ENCODE measurements at places on chromosomes 3 and 15. TPM values are rescaled to one million over a fixed set of nuclear protein-coding genes. Genes with fewer than 3 reads are reported as not detected.

GRCh38 chr3:60992395-60992794 lies 258.9 kb downstream of the FHIT start:
- DNase-seq: no peak

DTWD1 gene
- 18.0 TPM for total RNA-seq

- DNase-seq: no peak
These were observed 28.5 kb upstream of the KCTD6 start for GRCh38 chr3:58463181-58463941.

IQCF5 gene
- total RNA-seq: not detected

DNA sequence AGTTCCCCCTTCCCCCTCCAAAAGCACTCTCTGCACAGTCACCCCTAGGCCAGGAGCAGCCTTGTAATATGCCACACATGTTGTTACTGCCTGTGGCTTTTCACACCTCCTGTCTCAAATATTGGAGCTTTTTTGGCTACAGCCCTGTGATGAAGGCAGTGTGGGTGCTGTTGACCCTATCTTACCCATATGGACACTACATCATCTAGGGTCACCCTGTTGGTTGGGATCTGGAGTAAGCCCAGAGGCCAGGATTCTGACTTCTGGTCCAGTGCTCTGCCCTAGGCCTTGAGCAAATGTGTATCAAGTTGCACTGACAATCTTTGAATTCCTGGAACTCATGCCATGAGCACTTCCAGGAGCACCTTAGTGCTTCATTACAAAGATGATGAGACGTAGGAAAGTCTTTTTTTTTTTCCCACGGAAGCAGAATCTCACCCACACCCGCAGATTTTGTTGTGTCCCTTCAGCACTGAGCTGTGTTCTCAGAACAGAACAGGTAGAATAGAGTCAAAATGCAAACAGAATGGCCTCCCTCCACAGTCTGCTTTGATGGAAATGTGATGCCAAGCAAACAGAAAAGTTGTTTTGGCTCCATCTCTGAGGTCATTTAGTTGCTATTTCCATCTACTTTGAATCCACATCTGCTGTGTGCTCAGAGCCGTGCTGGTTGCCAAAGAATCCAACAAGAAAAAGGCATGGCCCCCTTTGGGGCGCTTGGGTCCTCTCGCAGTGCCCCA lies 49.6 kb downstream of the SMAD3 start:
- no peak for DNase-seq

GRCh38 chr3:81277853-81278252 lies 483.6 kb downstream of the GBE1 start:
- DNase-seq: no peak

PTH1R gene
- 3.1 TPM for total RNA-seq

GRCh38 chr3:162996368-162996767 lies 1499.8 kb downstream of the OTOL1 start:
- DNase-seq: no peak

DNA sequence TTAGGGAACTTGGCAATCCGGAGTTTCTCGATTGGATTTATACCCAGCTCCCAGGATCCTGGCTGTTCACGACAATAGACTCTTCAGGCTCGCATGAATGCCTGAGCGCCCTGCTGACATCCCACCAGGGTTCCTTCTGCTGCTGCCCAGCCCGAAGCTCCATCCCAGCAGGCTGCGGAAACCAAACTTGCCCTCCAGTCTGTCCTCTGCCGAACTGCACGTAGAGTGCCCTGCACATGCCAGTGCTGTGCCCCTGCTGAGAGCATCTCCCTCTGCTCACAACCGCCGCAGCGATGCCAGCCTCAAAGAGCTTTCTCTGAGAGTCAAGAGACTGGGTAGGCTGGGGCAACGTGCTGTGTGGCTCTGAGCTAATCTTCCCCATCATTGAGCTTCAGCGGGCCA lies 6.9 kb downstream of the ADAMTS7 start:
- no peak for DNase-seq

GRCh38 chr15:61987824-61988223 lies 72.4 kb downstream of the VPS13C start:
- DNase-seq: no peak

CRYBG3 gene
- total RNA-seq: 17.7 TPM

DNA sequence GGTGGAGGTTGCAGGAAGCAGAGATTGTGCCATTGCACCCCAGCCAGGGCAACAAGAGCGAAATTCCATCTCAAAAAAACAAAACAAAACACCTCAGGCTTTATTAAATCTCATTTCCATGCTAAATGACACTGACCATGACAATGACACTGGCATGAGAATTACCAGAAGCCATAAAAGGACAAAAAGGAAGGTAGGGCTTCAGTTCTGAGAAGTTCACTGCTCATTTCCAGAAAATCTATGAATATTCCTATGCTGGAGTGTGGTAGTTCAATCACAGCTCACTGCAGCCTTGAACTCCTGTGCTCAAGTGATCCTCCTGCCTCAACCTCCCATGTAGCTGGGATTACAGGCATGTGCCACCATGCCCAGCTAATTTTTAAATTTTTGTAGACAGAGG lies 44.7 kb downstream of the PCNP start:
- DNase-seq: no peak

- no peak for DNase-seq
These were observed 134.4 kb downstream of the MDFIC2 start for GRCh38 chr3:70177881-70178645.

GOLGA6L4 gene
- 6.8 TPM for total RNA-seq

DNA sequence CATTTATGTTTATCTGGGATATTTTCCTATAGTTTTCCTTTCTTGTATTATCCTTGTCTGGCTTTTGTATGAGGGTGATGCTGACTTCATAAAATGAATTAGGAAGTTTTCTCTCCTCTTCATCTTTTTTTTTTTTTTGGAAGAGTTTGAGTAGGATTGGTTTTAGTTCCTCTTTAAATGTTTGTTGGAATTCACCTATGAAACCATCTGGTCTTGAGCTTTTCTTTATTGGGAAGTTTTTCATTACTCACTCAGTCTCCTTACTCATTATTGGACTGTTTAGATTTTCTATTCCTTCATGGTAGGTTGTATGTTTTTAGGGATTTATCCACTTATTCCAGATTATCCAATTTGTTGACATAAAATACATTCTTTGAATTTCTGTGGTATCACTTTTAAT lies 18.7 kb upstream of the MASP1 start:
- DNase-seq: no peak

DNA sequence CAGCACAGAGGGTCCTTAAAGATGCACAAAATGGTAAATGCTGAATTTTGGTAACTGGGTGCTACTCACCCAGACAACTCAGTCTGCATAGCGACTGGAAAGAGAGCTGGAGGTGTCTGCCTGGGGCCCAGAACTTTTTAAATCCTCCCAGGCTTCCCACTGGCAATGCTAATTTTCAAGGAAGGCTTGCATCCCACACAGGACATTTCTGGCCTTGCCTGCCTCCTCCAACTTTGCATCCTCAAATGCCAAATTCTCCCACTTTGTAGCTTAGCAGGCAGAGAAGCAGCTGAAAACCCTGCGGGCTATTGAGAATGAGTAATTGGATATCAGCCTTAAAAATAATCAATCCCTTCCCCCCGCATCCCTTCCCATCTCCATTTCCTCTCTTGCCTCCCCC lies 656.6 kb upstream of the ADAMTS9 start:
- no peak for DNase-seq

DNA sequence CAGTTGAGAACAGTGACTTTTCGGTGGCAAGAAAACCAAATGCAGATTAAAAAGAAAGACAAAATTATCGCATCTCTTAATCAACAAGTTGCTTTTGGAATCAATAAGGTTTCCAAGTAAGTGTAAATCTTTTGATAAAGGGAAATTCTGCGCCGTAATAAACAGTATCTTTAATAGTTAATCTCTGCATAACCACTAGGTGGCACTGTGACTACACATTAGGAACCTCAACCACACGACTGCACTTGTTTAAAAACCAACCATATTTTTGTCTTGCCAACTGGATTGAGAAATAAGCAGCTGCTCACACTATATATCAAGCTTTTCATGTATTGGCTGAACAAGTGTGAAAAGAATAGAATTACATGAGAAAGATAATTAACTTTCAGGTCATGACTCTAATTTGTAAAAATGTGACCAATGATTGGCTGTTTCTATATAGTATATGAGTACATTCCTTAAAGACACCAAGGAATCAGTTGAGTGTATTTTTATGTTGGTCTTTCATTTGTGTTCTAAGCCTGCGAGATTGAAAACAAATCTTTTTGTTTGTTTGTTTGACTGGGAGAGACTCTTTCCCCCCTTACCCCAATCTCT lies 72.7 kb downstream of the DZIP3 start:
- DNase-seq: no peak

FEZF2 gene
- total RNA-seq: not detected

PPP1R14D gene
- not detected for total RNA-seq

- no peak for DNase-seq
These were observed 26.3 kb downstream of the PXYLP1 start for GRCh38 chr3:141257961-141258360.

SEC62 gene
- total RNA-seq: 99.2 TPM

DNA sequence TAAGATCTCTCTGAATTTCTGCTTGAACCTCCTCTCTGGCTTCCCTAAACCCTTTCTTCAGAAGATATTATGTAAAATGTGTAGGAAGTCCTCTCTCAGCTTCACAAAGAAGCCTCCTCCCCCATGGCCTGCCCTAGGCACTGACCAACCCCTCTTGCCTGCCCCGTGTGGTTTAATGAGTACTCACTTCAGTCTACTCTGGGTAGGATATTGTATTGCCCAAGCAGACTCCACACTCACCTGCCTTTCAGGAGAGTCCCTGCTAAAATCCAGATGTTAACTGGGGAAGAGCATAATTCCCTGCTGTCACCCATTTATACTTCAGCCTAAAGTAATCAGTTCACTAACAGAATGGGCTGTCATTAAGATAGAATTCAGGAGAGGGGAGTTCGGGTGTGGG lies 2.6 kb upstream of the AGBL1 start:
- DNase-seq: no peak

DNA sequence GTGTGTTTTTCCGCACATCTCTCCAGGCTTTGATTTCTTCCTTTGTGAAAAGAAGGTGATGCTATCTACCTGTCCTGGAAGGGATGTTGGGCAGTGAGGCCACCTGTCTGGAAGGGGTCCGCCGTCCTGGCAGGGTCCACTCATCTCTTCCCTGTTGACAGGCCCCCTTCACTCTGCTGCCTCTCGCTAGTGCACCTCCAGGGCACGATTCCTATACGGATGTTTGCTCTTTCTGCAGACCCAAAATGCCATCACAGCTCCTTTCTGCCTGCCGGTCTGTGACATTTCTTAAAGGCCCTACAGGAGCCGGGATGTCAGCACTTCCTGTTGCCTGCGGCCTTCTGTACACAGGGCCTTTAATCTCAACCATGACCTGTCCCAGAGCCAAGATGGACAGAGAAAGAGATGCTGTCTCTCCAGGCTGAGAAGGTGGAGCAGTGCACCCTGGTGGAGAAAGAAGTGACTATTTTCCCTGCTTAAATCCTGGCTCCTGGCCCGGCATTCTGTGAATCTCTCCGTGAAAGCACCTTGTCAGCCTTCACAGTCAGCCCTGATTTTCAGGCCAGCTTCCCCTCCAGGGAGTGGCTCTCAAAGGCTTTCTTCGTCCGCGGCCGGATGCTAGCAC lies 7.4 kb downstream of the FAM3D start:
- DNase-seq: no peak

DNA sequence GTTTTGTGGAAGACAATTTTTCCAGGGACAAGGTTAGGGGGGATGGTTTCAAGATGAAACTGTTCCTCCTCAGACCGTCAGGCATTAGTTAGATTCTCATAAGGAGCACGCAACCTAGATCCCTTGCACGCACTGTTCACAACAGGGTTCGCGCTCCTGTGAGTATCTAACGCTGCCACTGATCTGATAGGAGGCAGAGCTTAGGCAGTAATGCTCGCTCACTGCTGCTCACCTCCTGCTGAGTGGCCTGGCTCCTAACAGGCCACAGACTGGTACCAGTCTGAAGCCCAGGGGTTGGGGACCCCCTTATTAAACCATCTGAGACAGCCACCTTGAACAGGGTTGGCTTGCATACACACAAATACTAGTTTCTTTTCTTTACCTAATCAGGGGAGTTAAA lies 13.5 kb upstream of the IMPG2 start:
- no peak for DNase-seq

- DNase-seq: no peak
These were observed 37.6 kb upstream of the SLC22A13 start for GRCh38 chr3:38227989-38228388.

DNA sequence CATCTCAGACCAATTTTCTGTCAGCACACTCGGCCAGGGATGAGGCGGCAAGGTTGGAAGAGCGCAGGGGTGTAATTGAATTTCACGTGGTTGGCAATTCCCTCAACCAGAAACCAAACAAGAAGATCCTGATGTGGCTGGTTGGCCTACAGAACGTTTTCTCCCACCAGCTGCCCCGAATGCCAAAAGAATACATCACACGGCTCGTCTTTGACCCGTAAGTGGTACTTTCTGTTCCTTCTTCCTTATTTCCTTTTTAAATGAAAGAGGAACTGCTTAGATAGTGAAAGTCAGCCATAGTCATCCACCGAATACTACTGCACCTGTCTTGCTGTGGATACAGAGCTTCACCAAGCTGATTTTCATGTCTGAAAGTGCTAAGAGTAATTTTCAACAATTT lies 60.1 kb downstream of the SGO1 start:
- no peak for DNase-seq

MST1R gene
- total RNA-seq: 0.55 TPM

C3orf80 gene
- total RNA-seq: not detected

COX5A gene
- 131 TPM for total RNA-seq

AMIGO3 gene
- 0.35 TPM for total RNA-seq

DNA sequence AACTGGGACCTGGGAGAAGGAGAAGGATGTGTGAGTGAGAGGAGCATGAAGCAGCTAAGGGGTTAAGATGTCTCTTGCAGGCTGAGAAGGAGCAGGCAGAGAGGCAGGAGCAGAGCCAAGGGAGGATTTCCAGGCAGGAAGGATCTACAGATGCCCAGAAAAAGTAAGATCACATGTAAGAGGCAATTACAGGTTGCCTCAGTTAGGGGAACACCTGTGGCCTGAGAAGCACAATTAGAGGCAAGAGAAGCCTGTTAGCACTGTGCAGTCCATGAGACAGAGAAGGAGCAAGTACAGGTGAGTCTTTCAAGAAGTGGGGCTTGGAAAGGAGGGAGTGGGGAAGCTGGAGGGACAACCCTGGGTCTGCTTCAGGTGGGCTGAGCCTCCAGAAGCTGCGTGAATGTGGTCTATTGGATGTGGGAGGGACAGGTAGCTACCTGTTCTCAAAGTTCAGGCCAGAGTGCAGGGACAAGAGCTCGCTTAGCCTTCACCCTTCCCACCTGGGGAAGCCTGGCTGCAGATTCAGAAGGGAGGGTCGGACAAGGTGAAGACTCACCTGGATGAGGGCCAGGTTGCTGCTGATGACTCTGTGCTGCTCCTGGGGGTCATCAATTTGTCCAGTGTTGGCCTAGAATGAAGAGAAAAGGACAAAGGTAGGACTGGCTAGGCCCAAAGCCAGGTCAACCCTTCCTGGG lies 50.7 kb downstream of the SLC41A3 start:
- no peak for DNase-seq

Measured in chondrocyte (in vitro differentiated cells).